ENCODE measurements at places on chromosomes 11 and 22.

DNA sequence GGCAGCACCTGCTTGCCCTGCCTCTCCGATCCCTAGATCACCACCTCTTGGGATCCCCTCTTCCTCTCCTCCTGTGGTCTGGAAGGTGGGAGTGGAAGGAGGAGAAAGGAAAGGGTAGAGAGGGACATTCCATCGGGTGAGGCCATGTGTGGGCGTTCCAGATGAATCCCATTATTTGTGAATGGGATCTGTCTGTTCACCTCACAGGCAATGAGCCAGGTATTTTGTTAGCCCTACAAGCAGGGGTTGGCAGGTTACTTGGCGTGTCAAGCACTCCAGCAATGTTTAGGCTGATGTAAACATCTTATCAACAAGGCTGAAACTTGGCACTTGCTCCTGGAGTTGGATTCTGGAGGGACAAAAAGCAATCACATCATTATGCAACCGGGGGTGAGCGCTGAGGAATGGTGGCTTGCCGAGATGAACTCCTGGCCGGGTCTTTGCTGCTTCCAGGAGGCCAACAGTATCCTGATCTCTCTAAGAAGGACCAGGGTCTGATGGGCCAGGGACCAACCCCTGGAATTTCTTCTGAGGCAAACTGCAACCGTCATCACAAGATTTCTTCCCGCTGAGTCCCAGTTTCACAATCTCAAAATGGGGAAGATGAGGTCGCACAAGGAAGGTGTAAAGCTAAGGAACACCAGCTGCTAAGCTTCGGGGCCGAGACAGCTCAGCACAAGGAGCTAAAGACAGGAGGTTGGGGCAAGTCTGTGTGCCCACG lies 7.8 kb downstream of the ADAMTS8 start:
- DNase-seq = no peak

DNA sequence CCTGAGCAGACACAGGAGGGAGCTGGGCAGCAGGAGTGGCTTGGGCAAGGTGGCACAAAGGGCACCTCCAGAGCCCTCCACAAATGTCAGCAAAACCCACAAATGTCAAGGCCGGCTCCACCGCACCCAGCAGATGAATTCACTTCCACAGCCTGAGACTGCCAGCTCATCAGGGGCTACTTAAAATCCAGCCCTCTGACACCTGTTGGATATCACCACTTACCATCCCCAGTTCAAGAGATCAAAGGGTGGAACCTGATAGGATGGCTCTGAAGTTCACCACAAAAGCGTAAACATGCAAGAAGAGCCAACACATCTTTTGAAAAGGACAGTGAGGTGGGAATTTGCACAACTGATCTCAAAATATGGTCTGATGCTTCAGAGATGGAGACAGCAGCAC lies 168.6 kb upstream of the GRK3 start:
- no peak for DNase-seq

GRCh38 chr11:64356498-64357411 lies 2.2 kb upstream of the RPS6KA4 start:
- DNase-seq = no peak

DNA sequence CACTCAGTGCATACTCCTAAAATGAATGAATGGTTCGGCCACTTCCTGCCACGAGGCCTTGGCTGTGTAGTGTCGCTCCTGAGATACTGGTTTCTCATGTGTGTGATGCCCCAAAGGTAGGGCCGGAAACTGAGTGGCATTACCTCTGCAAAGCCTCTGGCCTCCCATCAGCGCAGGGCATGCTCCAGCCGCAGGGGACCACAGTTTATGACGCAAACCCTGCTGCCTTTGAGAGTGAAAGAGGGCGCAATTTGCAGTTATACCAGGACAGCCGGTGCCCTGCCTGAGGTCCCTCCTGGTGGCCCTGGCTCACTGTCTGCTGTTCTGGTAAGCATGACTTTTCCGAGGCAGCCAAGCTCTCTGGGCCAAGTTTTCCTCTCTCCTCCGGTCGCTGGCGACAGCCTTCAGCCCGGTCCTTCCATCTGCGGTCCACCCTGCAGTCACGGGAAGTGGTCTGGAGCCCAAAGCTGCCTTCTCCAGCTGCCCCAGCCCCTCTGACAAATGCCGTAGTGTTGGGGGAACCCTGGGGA lies 2.4 kb upstream of the FGF3 start:
- no peak for DNase-seq

DNA sequence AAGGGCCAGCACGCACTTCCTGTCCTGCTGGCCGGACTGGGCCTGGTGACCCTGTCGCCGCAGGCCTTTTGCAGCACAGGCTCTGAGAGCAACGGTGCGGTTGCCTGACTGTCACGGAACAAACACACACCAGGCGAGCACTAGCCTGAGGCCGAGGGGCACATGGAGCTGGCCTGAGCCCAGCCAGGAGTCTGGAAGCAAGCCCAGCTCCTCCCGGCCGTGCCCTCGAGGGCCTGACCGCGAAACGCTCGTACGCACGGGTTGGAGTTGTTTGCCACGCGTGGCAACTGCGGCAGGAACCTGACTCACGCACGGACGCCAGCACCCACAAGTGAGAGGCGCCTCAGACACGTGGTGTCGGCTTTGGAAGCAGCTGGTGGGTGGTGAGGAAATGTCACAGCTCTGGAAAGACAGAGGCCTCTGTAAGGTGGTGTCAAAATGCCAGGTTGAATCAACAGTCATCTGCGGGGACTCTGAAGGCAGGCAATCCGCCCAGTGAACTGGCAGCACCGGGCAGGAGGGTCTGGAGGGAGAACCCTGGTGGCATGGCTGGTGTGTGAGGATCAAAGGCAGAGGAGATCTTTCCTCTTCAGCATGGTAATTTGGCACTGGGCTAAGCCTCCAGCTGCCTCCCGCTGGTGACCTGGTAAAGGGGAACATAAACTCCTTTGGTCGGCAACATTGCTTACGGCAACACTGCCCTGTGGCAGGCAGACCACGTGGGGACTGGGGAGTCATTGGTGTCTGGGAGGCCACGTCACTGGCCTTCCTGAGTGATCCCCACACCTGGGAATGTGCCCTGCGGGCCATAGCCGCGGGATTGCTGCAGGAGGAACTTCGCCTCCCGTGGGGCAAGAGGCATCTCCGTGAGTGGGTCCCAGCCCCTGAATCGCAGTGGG lies 15.3 kb upstream of the IL17REL start:
- peak; percentile 80 for DNase-seq

DNA sequence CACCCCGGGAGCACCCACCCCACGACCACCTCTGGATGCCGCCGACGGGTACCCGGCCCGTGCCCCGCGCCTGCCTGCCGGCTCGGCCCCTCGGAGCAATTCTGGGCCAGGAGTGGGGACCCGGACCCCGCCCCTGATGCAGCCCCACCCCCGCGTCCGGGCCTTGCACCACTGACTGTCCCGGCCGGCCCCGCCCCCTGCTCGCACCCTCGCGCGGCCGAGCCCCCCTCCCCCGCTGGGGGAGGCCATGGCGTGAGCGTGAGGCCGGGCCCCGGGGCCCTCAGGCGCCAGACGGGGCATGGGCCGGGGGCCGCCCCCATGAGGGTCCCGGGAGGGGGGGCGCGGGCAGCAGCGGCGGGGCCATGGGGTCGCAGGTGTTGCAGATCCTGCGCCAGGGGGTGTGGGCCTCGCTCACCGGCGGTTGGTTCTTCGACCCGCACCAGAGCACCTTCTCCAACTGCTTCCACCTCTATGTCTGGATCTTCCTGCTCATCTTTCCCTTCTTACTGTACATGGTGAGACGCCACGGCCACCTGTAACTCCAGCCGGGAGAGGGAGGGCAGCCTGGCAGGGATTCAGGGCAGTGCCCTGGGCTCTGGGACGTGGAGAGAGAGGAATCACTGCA lies 486 bp downstream of the PCNX3 start:
- DNase-seq = no peak

DNA sequence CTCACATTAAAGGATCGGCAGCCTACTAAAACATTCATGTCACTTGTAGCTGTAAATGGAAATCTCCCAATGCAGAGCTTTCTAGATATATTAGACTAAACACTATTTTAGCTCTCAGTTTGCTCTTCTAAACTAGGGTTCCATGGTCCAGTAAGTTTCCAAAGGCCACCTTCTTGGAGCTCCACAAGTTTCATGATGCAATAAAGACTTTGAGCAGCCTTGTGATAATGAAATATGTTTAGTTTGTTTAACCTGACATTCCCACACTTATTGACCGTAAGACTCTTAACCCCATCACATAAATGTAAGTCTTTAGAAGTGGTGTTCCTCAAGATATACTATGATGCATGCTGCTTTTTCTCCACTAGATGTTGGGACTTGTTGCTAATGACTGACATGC lies 87.7 kb downstream of the TRIM44 start:
- no peak for DNase-seq

- no peak for DNase-seq
Observed at GRCh38 chr11:100939571-100939970, 190.0 kb downstream of the PGR start.

GRCh38 chr22:48185071-48186055 lies 1422.9 kb downstream of the TBC1D22A start:
- DNase-seq = peak; percentile 40

GRCh38 chr22:49564666-49565515 lies 262.8 kb downstream of the BRD1 start:
- no peak for DNase-seq

GRCh38 chr11:123577081-123577598 lies 77.3 kb downstream of the SCN3B start:
- peak; percentile 88 for DNase-seq

DNA sequence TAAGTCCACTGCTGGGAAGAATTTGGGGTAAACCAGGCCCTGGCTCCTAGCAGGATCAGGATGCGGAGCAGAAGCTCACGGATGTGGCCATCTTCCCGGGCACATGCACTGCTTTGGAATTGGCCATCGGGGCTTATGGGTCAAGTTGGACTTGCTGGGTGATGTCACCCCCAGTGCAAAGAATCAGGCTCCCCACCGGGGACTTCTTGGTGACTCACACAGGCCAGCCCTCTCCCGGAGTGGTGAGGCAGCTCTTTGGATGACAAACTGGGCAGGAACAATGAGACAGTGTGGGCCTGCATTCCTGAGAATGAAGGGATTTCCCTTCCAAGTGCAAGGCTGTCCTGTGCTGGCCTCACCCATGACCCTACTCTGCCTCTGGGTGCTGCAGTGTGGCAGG lies 128.8 kb upstream of the ANO1 start:
- DNase-seq = no peak

GRCh38 chr11:58564231-58564630 lies 11.4 kb downstream of the LPXN start:
- no peak for DNase-seq
